ENCODE measurements at places on chromosomes 1 and 21.

DNA sequence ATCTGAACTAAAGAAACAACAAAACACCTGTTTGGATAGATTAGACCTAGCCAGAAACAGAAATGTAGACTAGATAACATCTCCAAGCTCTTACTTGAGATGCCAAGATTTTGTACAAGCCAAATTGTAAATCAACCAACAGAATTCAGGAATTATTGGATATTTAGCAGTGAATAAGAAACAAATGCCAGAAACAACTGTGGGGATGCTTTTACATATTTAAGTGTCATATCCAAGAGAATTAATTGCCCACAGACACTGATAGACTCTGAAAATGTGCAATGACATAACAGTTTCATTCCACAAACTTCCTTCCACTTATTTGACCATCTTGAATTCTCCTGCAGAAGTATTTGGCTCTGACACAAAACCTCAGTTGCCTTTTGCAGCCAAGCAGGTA lies 92.3 kb downstream of the SGIP1 start:
- DNase-seq: no peak

- DNase-seq: peak; percentile 40
Measured at GRCh38 chr1:228190778-228191177, 17.1 kb upstream of the OBSCN start.

DNA sequence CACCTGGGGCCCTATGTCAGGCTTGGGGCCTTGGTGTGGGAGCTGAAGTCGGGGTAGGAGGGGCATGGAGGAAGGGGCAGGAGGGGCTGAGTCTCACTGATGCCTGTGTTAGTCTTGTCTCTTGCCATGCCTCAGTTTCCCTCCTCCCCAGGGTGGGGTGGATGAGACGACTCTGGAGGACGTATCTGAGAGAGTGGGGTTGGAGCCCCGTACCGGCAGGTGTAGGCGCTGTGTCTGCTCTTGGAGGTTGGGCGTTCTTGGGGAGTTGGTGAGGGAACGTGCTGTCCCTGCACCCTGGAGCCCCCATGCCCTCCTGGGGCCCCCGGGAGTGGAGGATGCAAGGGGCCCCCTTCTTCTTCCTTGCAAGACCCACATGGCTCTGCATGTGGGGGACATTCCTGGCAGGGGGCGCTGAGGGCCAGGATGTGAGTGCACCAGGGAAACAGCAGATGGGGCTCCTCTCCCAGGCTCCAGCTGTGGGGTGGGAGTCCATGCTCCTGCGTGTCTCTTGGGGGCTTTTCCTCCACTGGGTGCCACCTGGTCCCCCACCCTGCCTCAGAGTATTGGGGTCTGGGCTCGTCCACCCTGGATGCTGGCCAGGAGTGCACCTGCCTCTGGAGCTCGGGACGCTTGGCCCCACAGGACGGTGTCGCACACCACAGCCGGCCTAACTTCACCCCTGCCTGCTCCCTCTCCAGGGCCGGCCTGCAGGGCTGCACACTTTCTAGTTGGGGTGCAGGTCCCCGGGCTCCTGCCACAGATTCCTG lies 1.4 kb upstream of the TNFRSF14 start:
- peak; percentile 86 for DNase-seq

DNA sequence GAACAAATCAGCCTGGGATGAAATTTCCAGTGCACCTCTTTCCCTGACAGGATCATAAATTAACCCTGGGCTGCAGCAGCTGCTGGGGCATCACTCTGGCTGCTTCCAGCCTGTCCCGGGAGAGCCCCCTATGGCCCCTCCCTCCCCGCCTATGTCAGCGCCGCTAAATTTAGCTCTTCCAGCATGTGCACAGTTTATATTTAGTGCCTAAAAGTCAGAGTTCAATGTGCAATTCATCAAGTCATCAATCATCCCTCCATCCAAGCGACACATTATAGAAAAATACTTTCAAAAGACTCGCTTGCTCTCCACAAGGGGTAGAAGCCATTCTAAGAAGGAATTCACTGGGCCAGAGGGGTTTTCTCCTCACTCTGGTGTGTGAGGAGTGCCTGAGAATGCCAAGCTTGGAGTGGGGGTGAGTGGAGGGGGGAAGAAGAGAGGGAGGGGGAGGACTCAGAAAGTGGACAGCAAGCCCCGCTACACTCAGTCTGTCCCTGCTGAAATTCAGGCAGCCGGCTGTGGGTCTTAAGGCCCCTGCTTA lies 37.4 kb downstream of the XCL1 start:
- DNase-seq: no peak

- no peak for DNase-seq
Measured at GRCh38 chr1:215198021-215198420, 115.5 kb downstream of the KCNK2 start.

- no peak for DNase-seq
Measured at GRCh38 chr1:224707843-224708725, 92.0 kb downstream of the CNIH3 start.

DNA sequence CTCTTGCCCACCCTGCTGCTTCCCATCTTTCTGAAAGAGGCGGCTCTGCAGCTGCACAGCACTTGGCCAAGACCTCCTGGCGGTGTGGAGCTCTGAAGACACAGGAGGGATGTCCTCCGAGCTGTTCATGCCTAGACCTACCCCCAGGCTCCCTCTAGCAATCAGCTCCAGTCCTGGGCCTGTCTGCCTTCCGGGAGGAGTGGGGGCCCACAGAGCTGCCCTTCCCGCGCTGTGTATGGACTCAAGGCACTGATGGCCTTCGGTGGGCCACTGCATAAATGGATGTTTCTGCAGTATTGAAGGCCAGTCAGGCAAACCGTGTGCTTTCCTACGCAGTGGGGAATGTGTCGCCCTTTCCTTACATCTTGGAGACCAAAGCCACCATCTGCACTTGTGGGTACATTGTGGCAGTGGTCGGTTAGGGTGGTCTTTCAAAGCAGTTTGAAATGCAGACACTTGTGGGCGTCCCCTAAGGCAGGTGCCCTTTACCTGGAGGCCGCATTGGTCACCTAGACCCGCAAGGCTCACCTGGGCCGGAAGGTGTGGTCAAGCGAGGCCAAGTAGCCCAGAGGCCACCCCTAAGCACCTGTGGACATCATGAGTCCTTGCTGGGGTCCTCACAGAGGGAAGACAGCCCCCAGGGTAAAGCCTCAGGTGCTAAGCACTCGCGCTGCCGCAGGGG lies 912 bp upstream of the PKNOX1 start:
- DNase-seq: no peak

GRCh38 chr1:111499026-111499785 lies 4.2 kb downstream of the ADORA3 start:
- DNase-seq: no peak

DNA sequence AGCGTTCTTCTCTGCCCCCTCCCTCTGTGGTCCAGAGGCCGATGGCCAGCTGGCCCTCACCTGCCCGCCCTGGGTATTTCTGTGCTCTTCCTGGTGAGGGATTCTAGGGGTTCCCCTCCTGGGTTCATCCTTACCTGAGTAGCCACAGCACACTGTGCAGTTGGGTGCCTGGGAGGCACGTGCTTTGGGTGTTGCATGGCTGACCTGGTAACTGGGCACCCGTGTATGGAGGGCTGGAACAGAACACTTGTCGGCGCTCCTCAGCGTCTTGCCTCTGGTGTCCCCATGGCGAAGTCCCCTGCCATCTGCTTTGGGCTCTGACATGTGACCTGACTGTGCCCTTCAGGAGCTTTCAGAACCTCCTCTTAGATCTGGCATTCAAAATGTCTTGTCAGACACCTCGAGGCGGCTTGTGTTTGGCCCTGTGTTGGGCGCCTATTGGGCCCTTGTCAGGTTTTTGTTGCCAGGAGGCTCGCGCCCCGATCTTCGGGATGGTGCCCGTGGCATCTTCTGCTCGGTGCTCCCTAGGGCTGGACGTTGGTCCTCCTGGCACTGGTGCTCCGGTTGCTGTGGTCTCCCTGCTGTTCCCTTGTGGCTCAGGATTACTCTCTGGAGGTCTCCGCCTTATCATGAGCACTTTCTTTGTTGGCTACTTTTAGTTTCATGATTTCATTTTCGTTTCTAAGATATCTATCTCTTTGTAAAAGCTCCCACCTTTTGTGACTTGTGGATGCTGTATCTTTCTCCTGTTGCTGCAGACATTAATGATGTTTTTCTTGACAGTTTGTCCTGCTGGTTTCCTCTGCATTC lies 28.5 kb downstream of the SKI start:
- DNase-seq: no peak

- DNase-seq: no peak
Measured at GRCh38 chr21:44449473-44450363, 5.6 kb upstream of the LRRC3 start.

- no peak for DNase-seq
Measured at GRCh38 chr1:67589519-67590233, 95.3 kb upstream of the GADD45A start.
